T-cell (primary cell): ENCODE measurements at places on chromosomes 11 and 22.
A peak's percentile ranks its signal among the peaks of the same experiment; 100 is the strongest.

- peaks cover 5% of the 10 kb centered on the region for H3K27me3 ChIP-seq
- no peak for DNase-seq
- no peaks in the 10 kb centered on the region for H3K4me1 ChIP-seq
- no peak overlapping the region for H3K27ac ChIP-seq
Observed at GRCh38 chr11:33564856-33565453, 135.7 kb downstream of the C11orf91 start.

GRCh38 chr11:98600786-98601773 is 419.7 kb upstream of the CNTN5 start:
- DNase-seq = no peak
- no peaks in the 10 kb centered on the region for H3K36me3 ChIP-seq
- H3K4me3 ChIP-seq = no peak overlapping the region

- H3K36me3 ChIP-seq = no peaks in the 10 kb centered on the region
- no peak overlapping the region for H3K4me3 ChIP-seq
- DNase-seq = no peak
- H3K4me1 ChIP-seq = peaks cover 3% of the 10 kb centered on the region
- H3K27ac ChIP-seq = no peak overlapping the region
Observed at GRCh38 chr11:16946477-16947282, 67.5 kb downstream of the PLEKHA7 start.

DNA sequence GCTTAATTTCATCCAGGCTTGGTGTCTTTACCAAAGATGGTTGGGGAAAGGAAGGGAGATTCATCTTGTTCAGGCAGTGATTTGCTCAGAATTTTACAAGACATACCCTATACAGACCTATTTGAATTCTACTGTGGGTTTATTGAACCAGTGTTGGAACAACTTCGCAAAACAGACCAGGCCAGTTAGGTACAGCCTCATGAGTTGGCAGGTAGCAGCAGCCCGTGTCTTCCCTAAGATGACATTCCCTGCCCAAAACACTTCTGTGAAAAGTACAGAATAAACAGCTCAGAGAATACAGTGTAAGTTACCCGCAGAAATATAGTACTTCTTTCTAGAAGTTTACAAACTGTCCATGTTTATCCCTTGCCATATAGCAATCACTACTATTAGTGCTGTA is 102.4 kb upstream of the GAL start:
- no peaks in the 10 kb centered on the region for H3K4me1 ChIP-seq
- no peak overlapping the region for H3K4me3 ChIP-seq
- DNase-seq = no peak
- H3K27ac ChIP-seq = no peak overlapping the region
- H3K36me3 ChIP-seq = peaks cover 77% of the 10 kb centered on the region

DNA sequence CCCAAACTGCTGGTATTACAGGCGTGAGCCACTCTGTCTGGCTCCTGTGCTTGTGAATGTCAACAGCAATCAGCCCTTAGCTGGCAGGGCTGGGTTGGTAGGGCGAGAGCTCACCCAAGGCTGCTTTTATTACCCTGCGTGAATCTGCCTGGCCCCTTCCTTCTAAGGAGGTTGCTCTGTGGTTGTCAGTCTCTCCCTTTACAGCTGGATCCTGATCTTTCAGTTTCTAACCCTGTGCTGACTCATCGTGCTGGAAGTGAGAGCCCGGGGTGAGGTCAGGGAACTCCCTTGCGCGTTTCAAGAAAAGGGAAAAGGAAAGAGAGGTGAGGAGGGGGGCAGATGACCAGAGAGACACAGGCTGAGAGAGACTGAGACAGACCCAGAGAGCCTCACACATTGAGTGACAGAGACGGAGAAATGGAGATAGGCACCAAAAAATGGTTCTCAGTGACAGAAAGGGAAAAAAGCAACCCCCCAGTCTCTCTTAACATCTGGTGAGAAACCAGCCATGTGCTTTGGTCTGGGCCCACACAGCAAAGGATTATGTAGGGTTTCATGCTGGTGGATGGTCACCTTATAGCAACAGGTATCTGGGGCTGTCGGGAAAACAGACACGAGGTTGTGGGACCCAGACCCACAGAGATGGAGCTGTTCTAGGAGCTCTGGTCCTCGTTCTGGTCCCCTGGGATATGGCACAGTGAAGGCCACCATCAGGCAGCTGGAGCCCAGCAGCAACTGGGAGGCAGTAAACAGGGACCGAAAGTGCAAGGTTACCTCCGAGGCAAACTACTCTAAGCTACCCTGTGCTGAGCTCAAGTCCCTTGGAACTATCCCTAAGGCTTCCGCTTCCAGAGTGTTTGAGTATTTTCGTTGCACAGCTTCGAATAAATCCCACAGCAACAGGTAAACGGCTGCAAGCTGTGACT is 2.5 kb downstream of the TCN2 start:
- H3K27ac ChIP-seq = no peak overlapping the region
- DNase-seq = no peak
- no peaks in the 10 kb centered on the region for H3K27me3 ChIP-seq
- peaks cover 4% of the 10 kb centered on the region for H3K4me1 ChIP-seq

GRCh38 chr11:13091804-13092203 is 82.7 kb downstream of the RASSF10 start:
- H3K4me1 ChIP-seq = no peaks in the 10 kb centered on the region
- H3K27ac ChIP-seq = no peak overlapping the region
- no peaks in the 10 kb centered on the region for H3K36me3 ChIP-seq
- peaks cover 5% of the 10 kb centered on the region for H3K27me3 ChIP-seq
- DNase-seq = no peak

- no peak overlapping the region for H3K27ac ChIP-seq
- H3K36me3 ChIP-seq = no peaks in the 10 kb centered on the region
- no peaks in the 10 kb centered on the region for H3K27me3 ChIP-seq
Observed at GRCh38 chr11:107651672-107652071, 60.2 kb downstream of the SLN start.

GRCh38 chr11:64772303-64773018 is 5.9 kb downstream of the SF1 start:
- H3K4me3 ChIP-seq = no peak overlapping the region
- peak overlapping the region; percentile 37 for H3K27ac ChIP-seq
- H3K4me1 ChIP-seq = peaks cover 80% of the 10 kb centered on the region
- DNase-seq = no peak

GRCh38 chr11:78354408-78355308 is 63.0 kb downstream of the GAB2 start:
- no peak for DNase-seq
- no peak overlapping the region for H3K4me3 ChIP-seq
- H3K27ac ChIP-seq = no peak overlapping the region
- peaks cover 3% of the 10 kb centered on the region for H3K4me1 ChIP-seq

DNA sequence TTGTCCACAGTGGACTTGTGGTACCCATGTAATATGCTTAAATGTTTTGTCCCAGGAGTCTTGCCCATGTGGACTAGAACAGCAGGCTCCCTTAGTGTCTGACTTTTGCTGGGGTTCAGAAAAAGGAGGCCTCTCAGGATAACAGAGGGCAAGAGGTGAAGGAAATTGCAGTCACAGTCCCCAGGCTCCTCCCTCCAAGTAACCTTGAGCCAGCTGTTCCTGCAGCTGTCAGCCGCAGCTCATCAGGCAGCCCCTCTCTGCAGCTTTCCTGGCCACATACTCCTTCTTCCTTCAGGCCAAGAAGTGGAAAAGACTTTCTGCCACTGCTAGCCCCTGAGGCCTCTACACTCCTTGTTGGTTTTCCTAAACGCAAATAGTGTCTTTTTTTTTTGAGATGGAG is 6.3 kb upstream of the MYO18B start:
- H3K4me3 ChIP-seq = no peak overlapping the region
- no peak overlapping the region for H3K27ac ChIP-seq
- DNase-seq = no peak

DNA sequence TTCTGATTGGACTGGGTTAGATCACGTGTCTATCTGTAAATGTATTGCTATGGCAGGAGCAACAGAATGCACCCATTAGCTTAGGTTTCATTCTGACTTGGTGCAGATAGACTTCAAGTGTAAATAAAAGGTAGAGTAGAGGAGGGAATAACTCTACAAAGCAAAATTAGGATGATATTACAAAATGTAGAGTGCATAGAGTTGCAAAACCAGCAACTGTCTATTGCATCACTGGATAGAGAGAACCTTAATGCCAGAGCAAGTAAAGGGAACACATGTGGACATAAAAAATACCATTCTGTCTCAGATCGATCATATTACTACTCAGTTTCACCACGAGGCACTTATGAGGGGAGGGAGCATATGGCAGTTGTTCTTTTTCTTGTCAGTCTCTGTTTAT is 22.0 kb upstream of the CAT start:
- H3K36me3 ChIP-seq = no peaks in the 10 kb centered on the region
- H3K4me3 ChIP-seq = no peak overlapping the region
- no peaks in the 10 kb centered on the region for H3K27me3 ChIP-seq
- no peak overlapping the region for H3K27ac ChIP-seq

DNA sequence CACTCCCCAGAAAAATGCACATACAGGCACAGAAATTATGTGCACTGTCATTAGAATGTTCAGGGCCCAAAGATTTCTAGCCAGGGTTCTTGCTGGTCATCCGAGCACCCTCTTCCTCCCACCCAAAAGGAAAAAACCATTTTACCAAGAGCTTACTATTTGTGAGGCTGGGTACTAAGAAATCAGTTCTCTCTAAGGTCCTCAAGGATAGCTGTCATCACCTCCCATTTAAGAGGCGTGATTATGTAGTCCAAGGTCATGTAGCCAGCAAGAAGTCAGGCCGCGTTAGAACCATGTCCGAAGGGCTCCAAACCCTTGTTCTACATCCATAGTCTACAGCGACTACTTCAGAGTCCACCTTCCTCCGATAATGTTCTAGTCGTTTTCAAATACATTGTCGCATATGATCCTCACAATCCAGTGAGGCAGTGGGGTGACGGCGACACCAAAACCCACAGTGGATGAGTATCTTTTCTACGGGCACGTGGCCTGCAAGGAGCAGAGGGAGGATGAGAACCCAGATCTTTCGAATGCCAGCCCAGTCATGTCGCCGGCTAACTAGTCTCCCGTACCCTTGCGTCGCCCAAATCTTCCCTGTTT is 634 bp downstream of the TIMM8B start:
- H3K4me3 ChIP-seq = peak overlapping the region; percentile 86
- DNase-seq = no peak
- peaks cover 26% of the 10 kb centered on the region for H3K4me1 ChIP-seq

GRCh38 chr11:117733316-117733715 is 63.7 kb downstream of the DSCAML1 start:
- H3K4me3 ChIP-seq = no peak overlapping the region
- no peaks in the 10 kb centered on the region for H3K36me3 ChIP-seq
- no peaks in the 10 kb centered on the region for H3K4me1 ChIP-seq
- no peak for DNase-seq
- H3K27ac ChIP-seq = no peak overlapping the region
- H3K27me3 ChIP-seq = no peaks in the 10 kb centered on the region

DNA sequence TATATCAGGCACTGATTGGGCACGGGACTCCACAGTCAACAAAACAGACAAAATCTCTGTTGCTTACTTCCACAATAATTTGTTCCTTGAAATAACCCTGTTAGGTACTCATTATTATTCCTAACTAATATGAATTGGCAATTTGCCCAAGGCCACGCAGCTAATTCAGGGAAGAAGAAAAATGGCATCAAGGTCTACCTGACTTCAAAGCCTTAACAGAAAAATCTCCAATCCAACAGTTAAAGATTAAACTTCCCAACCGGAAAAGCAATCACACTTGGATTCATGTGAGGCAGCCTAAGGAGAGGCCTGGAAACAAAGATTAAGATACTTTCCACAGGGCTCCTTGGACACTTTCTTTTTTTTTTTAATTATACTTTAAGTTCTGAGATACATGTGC is 68.9 kb downstream of the PRCP start:
- no peaks in the 10 kb centered on the region for H3K4me1 ChIP-seq
- H3K27ac ChIP-seq = no peak overlapping the region
- no peaks in the 10 kb centered on the region for H3K27me3 ChIP-seq

DNA sequence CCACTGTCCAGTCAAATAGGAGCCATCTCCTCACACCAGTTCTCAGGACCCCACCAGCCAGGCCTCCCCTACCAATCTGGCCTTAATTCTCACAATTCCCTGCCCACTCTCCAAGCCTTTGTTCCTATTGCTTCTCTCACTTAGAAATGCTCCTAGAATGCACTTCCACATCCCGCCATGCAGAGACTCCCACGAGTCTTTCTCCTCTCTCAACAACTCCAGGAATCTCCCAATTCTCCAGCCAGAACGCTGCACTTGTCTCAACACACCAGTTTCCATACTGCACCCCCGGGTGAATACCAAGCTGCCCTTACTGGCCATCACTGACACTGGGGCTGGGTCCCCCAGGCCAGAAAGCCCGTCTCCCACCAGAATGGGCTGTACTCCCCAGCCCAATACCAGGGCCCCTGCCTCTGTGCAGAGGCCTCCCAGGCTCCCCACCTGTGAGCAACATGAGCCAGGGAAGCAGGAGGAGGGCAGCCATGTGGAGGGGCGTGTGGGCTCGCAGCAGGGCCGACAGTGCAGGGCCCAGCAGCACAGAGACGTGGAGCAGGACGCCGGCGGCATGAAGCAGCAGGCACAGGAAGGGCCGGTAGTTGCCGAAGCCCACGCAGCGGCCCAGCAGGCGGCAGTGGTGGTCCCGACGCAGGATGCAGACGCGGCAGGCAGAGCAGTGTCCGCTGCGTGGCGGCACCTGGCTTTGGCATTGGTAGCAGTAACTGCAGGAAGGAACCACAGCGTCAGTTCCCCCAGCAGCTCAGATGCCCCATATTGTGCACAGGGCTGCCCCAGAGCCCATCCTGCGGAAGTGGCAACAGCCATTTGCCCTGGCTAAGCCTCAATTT is 2.4 kb downstream of the ZDHHC24 start:
- DNase-seq = peak; percentile 74
- H3K36me3 ChIP-seq = peaks cover 40% of the 10 kb centered on the region
- H3K4me3 ChIP-seq = peak overlapping the region; percentile 25
- peak overlapping the region; percentile 69 for H3K27ac ChIP-seq
- no peaks in the 10 kb centered on the region for H3K27me3 ChIP-seq

DNA sequence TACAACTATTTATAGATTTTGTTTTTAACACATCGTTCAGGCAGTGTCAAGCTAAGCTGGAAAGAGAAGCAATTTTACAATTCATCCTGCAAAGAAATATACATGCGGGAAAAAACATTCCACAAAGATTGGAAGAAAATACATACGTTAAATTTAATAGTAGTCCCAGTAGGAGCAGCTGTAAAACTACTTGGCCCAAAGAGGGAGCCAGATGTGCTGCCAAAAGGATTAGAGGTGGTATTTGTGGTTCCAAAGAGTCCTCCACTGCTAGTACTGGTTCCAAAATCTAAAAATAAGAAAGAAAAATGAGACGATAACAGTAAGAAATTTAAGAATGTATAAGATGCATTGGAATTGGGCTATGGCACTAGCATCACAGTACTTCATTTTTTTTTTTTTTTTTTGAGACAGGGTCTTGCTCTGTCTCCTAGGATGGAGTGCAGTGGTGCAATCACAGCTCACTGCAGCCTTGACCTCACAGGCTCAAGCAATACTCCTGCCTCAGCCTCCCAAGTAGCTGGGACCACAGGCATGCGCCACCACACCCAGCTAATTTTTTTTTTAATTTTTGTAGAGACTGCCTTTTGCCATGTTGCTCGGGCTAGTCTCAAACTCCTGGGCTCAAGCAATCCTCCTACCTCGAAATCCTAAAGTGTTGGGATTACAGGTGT is 21.5 kb downstream of the NUP98 start:
- peaks cover 12% of the 10 kb centered on the region for H3K36me3 ChIP-seq
- H3K27ac ChIP-seq = no peak overlapping the region
- H3K27me3 ChIP-seq = no peaks in the 10 kb centered on the region
- H3K4me3 ChIP-seq = no peak overlapping the region
- peaks cover 2% of the 10 kb centered on the region for H3K4me1 ChIP-seq
- no peak for DNase-seq
